ENCODE measurements at places on chromosomes 4 and X.
A peak's percentile ranks its signal among the peaks of the same experiment; 100 is the strongest.

GRCh38 chr4:8410641-8411271 is 29.8 kb downstream of the ACOX3 start:
- DNase-seq: no peak

DNA sequence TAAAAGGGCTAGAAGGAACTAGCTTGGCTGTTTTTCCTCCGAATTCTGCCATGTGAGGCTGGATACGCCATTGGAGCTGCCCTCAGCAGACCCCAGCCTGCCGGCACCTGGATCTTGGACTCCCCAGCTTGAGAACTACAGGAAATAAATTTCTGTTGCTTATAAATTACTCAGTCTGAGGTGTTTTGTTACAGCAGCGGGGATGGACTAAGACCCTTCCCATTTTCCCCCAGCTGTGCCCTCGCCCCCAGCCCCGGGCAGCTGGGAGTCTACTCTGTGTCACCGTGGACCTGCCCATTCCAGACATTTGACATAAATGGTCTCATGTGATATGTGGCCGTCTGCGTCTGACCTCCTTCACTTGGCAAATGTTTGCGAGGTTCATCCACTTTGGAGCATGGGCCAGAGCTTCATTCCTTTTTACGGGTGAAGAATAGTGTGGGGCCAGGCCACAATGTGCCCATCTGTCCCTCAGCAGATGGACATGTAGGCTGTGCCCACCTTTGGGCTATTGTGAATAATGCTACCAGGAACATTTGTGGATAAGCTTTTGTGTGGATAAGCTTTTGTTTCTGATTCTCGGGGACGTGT is 30.7 kb upstream of the SPON2 start:
- DNase-seq: no peak

DNA sequence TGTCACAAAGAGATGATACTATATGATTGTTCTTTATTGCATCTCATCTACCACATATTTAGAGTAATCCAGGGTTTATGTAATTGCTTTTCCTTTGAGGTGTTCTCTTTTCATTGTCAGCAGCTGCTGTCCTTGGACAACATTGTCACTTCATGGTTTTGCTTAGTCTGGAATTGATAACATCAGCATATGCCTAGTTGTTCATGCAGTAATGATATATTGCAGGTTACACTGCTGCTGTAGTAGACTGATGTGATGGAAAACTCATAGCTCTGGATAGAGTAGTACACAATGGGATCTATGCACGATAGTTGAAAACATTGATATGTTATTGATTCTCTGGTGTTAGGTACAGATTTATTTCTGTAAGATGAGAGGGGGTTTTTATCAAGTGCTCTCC is 13.7 kb downstream of the NEIL3 start:
- DNase-seq: no peak

DNA sequence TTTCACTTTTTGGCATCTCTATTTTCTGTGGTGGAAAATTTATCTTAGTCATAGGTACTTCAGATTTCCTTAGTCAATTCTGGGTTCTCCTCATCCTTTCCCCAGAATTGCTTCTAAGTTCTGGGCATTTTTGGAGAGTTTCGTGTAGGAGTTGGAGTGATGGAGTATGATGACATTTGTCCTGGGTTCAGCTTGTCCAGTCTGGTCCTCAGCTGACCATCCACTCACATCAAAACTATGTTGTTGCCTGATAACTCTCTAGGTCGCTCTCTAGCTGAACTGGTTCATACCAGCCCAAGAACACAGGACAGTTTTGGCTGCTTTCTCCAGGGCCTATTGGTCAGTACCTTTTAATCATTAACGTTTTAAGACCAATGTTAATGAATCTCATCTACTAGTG is 13.2 kb downstream of the PTTG2 start:
- DNase-seq: no peak

DNA sequence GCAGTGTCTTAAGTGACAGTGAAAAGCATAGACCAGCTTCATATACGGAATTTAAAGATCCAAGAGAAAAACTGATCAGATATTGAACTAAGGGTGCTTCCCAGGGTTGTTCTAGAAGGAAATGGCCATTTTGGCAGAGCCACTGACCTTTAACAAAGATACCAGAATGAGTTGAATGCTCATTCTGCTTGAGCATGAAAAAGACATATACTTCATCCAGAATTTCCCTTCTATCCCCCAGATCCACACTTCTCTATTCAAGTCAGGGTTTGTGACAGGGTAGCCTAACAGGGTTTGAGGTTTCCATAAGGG is 45.6 kb upstream of the FAM9C start:
- DNase-seq: no peak

DNA sequence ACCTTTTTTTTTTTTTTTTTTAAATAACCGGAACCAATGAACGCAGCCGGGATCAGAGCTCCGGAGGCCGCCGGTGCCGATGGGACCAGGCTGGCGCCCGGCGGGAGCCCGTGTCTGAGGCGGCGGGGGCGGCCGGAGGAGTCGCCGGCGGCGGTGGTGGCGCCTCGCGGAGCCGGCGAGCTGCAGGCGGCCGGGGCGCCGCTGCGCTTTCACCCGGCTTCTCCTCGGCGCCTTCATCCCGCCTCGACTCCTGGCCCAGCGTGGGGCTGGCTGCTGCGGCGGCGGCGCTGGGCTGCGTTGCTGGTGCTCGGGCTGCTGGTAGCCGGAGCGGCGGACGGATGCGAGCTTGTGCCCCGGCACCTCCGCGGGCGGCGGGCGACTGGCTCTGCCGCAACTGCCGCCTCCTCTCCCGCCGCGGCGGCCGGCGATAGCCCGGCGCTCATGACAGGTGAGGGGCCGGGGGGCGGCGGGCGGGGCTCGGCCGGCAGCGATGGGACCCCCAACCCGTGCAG is 337 bp downstream of the STIM2 start:
- peak; percentile 56 for DNase-seq

DNA sequence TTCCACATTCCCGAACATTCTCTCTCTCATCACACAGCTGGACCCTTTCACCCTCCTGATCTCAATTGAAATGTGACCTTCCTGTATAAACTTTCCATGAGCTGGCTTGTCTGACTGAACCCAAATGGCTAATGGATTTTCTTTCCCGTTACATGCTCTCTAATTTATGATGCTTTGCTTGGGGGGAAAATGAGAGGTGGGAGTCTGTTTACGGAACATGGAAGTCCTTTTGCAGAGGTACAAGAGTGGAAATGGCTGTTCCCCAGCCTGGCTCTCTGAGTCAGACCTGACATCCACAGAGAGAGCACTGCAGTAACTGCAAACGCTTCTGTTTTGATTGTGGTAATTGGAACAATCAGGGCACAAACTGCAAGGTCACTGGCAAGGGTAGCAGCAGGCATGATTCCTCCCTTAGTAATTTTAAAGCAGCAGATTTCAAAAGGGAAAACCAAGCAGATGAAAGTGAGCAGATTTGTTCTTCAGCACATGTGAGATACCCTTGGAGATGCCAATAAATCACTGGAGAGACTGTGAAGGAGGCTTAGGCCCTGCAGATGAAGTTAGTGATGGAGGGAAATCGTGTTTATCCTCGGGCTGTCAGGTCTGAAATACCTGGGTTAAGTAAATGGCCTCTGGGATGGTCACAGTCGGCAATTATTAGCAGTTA is 83.9 kb downstream of the SNCA start:
- DNase-seq: no peak

GRCh38 chrX:11426712-11427452 is 133.7 kb downstream of the AMELX start:
- DNase-seq: no peak

GRCh38 chr4:41256131-41256739 is 493 bp upstream of the UCHL1 start:
- DNase-seq: no peak

GRCh38 chr4:3510481-3510880 is 21.7 kb downstream of the LRPAP1 start:
- DNase-seq: no peak

DNA sequence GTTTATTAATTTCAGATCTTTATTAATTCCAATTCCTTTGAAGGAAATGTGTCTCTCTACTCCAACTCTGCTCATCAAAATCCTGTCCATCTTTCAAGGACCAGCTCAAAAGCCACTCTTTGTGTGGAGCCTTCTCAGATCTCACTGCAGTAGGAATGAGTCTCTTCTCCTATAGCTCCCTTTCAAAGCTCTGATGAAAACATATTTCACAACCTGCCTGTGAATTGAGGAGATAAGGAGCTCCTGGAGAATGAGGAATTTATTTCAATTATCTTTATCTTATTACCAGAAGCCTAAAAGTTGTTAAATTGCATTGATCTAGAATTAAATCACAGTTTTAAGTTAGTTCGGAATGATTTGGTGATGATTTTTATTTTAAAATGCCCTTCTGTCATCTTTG is 92.6 kb upstream of the TRPC3 start:
- no peak for DNase-seq

DNA sequence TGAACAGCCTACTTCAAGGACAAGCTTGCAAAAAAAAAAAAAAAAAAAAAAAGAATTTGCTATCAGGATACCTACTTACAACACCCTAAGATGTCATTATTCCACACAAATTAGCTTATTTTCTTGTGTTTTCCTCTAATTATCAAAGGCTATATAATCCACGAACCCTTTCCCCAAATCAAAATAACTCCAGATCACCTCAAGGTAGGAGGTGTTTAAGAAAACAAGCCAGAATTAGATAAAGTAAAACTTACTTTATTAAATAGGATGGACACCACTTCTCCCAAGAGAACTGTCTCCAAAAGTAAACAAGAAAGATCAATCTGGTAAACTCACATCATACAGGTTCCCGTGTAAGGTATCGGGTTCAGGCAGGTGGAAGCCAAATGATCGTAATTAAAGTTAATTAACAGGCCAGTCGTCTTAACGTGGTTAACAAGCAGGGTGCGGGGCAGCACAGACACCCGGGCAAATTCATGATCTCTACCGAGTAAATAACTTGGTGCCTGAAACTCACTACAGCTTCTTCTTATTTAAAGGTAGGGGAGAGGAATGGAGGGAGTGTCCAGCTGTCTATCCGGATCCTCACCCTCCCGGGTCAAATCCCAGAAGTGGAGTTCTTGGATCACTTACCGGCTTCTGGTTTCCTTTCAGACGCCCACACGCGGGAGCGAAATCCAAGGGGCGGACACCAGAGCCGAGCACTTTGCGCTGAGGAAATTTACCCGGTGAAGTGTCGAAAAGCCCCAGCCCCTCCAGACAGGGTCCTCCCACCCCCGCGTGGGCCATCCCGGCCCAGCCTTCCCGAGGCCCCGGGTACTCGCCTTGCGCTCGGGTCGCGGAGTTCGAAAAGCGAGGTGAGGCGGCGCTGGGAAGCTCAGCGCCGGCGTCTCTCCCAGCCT is 708 bp downstream of the ARAP2 start:
- no peak for DNase-seq

Data from activated T-cell treated with anti-CD3 and anti-CD28 coated beads for 48 hours (primary cell).